HT1080 (cell line): ENCODE measurements at places on chromosomes 7 and 10.

- DNase-seq, result no peak
Measured at GRCh38 chr10:67664942-67665341, 31.1 kb downstream of the CTNNA3 start.

DNA sequence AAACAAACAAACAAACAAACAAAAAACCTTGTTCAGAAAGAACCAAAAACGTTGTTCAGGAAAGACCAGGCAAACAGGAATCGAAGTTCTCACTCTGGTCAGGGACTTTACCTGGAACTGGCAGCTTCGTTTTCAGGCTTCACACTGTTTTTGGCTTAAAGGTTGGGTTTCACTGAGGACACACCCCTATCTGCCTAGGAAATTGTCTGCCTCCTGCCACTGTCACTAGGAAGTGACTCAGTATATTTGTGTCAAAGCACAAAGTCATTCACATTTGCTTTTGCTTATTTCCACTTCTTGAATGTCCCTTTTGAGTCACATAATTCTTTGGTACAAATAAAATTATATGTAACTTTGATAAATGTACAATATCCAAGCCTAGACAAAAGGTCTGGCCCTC is 37.9 kb downstream of the PNLIPRP3 start:
- no peak for DNase-seq

GRCh38 chr10:132103116-132103910 is 37.6 kb downstream of the JAKMIP3 start:
- DNase-seq, result no peak

GRCh38 chr7:105934572-105935185 is 28.4 kb upstream of the CDHR3 start:
- DNase-seq, result peak; percentile 8

- DNase-seq, result no peak
Measured at GRCh38 chr7:128210036-128210347, 31.1 kb upstream of the LEP start.

GRCh38 chr10:130111852-130112180 is 1.2 kb upstream of the C10orf143 start:
- no peak for DNase-seq

DNA sequence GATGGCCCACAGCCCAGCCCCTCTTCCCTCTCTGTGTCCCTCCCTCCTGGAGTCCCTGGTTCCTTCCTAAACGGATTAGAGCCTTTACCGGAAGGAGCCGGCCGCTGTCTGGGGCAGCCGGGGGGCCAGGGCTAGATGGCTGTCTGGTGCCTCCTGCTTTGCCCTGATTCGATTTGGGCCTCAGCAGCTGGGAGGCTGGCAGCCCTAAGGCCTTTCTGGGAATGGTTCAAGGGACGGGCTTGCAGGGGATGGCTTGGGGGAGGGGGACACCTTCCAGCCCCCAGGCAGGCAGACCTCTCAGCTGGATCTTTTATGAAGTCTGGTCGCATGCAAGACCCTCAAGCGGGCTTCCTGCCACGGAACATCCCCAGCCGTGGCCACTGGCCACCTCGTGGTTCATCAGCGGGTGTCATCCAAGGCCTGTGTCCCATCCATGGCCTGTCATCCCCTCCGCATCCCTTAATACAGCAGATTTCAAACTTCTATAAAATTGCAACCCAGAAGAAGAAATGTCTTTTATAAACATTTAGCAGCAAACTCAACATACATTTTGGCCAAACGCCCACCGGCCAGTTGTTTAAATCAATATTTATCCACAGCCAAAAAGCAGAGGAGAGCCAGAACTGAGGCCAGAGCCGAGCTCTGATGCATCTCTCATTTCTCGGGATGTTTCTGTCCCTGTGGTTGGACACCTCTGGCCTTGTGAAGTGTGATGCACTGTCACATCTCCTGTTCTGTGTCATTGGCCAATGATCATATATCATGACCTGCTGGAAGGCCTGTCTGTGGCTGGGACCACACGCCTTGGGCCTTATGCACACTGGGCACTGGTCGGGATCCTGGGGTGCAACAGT is 52.0 kb downstream of the GTF2IRD1 start:
- DNase-seq, result no peak

DNA sequence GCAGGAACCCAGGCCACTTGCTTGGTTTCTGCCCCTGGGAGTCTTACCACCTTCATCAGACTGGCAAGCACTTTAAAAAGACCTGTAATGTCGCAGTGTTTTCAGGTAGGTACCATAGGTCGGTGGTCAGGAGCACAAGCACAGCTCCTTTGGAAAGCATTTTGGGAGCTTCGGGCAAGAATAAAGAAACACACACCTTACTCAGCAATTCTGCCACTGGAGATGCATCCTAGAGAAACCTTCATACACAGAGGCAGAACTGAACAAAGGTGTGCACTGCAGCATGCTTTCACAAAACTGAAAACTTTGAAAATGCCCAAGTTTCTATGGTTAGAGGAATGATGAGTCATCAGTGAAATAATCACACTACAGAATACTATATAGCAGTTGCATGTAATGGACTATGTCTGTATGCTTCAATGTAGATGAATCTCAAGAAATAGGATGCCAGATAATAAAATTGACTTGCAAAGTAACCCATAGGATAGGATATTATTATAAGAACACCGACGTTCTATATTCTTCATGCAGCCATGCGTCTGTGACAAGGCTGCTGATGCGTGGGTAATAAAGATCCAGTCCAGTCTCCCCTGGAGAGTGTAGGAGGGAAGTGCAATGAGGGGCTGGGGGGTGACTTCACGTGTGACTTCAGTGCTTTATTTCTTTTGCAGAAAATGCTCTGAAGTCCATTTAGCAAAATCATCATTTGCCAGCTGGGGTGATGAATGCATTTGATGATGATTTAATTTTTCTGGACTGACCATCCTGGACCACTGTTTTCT is 309.5 kb downstream of the WDR37 start:
- no peak for DNase-seq
